ENCODE measurements at places on chromosomes 2 and 18.

DNA sequence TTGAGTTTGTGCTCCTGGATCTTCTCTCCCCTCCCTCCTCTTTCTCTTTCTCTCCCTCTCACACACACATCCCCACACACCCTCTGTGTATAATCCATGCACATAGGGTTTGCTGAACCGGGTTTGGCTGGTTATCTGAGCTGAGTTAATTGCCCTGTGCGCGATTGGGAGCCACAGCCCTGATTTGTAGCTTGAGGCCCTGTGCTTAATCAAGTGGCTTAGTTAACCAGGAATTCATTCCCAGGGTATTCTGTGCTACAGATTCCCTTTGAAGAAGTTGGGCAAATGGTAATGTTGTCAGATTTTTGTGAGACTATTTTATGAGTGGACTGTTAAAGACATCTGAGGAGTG is 6.2 kb downstream of the PARD3B start:
- DNase-seq = no peak

DNA sequence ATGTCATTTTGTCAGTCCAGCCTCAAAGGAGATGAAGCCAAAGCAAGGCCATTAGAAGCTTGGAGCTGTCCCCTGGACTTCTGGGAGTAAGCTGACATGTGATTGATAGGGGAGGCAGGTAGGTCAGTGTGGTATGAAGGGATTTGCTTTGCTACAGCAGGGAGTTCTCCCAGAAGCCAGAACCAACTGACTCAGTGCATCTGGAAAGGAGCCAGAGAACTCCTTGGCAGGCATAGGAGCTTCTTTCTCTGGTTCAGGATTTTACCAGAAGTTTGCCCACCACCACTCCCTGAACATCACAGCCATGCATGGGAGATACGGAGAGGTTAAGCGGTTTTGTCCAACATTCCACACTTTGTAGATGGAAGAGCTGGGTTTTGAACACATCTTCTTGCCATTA is 24.5 kb upstream of the KCNE4 start:
- DNase-seq = no peak

DNA sequence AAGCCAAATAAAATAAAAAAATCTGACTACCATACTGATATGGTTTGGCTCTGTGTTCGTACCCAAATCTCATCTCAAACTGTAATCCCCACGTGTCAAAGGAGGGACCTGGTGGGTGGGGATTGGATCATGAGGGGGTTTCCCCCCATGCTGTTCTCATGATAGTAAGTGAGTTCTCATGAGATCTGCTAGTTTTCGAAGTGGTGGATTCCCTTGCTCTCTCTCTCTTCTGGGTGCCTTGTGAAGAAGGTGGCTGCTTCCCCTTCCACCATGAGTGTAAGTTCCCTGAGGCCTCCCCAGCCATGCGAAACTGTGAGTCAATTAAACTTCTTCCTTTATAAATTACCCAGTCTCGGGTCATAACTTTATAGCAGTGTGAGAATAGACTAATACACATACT is 123.8 kb upstream of the WDSUB1 start:
- peak; percentile 5 for DNase-seq

DNA sequence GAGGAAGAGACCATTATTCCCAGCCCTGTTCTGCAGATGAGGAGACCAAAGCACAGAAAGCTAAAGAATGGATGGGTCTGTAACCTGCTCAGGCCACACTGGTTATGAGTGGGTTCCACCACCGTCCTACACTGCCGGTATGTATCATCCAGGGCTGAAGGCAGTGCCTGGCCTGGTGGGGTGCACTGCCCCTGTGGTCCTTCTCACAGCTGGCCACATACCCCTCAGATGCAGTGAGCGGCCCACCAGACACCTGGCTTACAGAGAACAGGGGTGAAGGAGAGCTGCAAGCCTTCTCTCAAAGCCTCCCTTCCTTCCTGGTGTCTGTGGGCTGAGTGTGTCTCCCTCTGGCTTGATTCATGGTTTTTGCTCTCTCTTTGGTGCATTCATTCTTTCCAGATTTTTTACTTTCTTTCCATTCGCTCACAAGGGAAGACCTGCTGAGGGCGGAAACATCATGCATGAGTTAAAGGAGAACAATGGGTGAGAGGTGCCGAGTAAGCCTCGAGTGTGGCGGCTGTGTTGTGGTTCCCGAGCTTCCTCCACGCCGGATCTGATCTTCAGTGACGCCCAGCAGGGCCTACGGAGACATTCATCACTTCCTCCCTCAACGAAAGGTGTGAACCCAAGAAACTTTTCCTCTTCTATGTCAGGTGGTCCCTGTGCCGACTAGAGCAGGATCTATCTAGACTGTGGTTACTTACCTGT is 62.1 kb upstream of the REL start:
- no peak for DNase-seq

DNA sequence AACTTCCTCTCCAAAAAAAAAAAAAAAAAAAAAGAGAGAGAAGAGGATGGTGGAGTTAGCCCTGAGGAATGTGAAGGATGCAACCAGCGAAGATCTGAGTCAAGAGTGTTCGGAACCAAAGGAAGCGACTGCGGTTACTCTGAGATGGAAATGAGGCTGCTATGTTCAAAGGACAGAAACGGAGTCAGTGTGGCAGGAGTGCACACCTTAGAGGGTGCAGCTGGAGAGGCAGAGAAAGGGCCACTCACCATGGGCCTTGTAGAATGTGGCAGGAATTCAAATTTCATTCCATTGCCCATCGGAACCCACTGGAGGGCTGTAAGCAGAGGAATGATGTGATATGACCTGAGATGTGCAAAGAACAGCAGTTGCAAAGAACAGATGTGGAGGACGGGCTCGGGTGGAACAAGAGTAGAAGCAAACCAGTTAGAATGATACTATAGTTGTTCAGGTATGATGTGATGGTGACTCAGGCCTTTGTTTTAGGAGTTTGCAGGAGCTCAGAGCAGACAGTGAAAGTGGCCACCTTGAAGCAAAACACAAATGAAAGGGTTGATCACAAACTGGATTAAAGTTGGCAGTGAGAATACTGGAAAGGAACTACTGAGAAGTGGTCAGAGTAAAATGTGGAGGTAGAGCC is 22.6 kb downstream of the ITGA6 start:
- DNase-seq = no peak

DNA sequence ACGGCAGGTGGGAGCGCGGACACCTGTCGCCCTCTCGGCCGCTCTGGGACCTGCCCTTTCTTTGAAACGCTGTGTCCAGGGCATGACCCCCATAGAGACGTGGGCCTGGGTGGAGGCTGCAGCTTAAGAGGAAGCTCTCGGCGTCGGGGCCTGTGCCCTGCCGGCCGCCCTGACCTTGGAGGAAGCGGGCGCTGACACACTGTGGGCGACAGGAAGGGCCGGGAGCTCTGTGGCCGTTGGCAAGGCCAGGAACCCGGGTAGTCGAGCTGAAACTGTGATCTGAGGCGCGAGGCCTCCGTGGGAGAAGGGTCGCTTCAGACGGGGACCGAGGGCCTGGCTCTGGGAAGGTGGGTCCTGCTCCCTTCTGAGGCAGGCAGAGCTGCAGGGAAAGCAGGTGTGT is 28.2 kb downstream of the KCNG2 start:
- peak; percentile 32 for DNase-seq

GRCh38 chr2:101173707-101174295 is 22.6 kb upstream of the TBC1D8 start:
- DNase-seq = peak; percentile 98

DNA sequence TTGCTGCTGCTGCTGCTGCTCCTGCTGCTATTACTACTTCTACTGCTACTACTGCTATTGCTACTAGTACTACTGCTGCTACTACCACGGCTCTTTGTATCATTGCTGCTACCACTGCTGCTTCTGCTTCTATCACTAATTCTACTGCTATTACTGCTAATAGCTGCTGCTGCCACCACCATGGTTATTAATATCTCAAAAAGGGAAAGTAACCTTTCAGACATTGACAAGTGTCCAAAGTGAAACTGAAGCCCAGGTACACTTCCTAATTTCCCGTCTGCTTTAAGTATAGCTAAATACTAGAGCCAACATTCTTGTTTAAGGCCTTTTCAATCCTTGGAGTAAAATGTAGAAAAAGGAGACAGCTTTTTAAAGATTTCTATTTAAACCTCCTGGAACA is 45.4 kb upstream of the EHBP1 start:
- DNase-seq = no peak

DNA sequence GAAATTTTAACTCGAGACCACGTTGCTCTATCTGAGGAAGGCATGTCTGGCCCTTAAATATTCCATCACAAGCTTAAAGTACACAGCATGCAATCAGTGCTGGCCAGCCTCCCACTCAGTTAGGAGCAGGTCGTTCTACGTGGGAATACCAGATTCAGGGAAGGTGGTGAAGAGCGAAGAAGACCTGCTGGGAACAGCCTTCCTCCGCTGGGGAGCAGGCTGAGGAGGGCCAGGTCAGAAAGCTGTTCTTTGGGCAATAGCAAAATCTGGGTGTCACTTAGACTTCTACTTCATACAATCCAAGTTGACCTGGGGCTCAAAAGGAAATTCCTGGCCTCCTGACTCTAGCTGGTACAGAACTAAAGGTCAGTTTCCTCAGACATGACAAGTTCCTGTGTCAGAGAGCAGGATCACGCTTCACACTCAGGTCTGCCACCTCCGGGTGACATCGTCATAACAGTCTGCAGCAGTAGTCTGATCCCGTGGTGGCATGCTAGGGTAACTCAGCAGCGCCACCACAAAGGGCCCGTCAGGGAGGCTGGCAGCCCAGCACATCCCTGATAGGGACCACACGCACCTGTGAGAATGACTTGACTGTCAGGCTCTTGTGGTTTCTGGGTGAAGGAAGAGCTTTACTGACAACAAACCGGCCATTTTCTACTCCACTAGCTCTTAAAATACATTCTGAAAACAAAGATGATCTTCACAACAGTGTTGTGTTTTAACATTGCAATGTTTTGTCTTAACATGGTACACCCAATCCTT is 35.2 kb upstream of the NAPG start:
- peak; percentile 52 for DNase-seq
